ENCODE measurements at places on chromosomes 4 and X.

- no peak for DNase-seq
Measured at GRCh38 chr4:5635826-5636195, 72.5 kb downstream of the EVC2 start.

DNA sequence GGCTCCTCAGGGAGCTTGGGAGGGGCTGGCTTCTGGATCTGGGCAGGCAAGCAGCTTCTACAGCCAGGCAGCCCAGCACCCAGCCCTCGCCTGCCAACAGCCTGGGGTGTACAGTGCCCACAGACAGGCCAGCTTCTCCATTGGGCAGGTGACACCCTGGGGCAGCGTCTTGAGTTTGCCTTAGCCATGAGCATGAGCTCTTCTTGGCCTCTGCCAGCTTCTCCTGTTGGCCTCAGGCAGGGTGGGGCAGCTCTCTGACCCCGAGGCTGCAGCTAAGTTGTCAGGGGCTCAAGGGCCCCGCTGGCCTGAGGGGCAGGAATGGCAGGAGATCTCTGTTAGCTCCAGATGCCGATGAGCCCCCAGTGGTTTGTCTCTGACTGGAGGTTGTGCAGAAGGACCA lies 7.8 kb upstream of the CNGA2 start:
- DNase-seq = no peak

GRCh38 chr4:170805352-170805751 lies 715.6 kb upstream of the AADAT start:
- no peak for DNase-seq

GRCh38 chrX:46459603-46460002 lies 85.6 kb downstream of the ZNF674 start:
- no peak for DNase-seq

- no peak for DNase-seq
Measured at GRCh38 chr4:170089668-170090351, at the start of gene AADAT. Gene AADAT, minus strand, starts transcription at chr4:170089956. Its CDS starts 266 bp downstream, at chr4:170089690.

DNA sequence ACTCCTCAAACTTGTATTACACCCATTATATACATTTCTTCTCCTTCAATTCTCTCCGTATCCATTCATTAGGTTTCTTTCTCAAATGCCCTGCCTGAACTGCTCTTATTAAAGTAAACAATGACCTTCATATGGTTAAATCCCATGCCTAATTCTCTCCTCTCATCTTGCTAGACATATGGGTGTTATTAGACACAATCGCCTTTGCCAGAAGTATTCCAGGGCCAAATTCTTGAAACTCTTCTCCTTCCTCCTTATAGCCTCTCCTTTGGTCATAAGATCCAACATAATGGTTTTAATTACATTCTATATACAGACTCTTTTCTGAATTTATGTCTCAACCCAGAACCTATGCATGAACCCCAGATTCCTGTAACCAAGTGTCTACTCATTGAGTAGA lies 4.8 kb downstream of the ANXA10 start:
- DNase-seq = no peak

- no peak for DNase-seq
Measured at GRCh38 chr4:83113429-83113786, 1.1 kb downstream of the PLAC8 start.

GRCh38 chr4:183434666-183435190 lies 9.7 kb upstream of the CDKN2AIP start:
- DNase-seq = no peak

- DNase-seq = no peak
Measured at GRCh38 chrX:88586317-88586716, 160.7 kb upstream of the CPXCR1 start.

DNA sequence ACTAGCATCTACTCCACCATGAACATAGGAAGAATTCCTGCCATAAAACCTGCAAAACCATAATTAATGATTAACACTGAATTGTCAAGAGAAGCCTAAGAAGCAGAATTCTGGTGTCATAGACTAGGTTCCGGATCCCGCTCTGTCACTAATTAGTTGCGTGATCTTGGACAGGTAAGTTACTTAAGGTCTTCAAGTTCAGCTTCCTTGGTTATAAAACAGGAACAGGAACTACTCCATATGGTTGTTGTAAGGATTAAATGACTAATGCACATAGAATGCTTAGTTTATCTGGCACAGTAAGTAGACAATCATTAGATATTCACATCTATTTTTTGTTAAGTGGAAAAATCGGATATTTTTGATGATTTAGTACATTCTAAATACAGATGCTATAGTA lies 14.3 kb downstream of the G3BP2 start:
- DNase-seq = no peak

- no peak for DNase-seq
Measured at GRCh38 chr4:138639018-138639741, 376.4 kb upstream of the NOCT start.

DNA sequence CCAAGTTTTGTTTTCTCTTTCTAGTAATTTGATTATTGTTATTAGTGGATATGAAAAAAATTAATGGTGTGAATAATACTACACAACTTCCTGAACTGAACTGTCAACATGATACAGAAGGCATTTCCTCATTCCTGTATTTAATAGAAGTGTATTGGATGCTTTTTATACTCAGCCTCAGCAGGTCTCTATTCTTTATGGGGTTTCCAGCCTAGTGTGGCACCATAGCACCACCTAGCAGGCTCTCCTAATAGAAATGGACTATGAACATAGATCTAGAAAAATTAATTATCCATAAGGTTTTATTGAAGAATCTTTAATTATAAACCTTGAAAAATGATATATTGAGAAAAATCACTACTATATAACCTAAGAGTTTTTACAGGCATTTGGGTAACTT lies 52.4 kb downstream of the GLRB start:
- no peak for DNase-seq

DNA sequence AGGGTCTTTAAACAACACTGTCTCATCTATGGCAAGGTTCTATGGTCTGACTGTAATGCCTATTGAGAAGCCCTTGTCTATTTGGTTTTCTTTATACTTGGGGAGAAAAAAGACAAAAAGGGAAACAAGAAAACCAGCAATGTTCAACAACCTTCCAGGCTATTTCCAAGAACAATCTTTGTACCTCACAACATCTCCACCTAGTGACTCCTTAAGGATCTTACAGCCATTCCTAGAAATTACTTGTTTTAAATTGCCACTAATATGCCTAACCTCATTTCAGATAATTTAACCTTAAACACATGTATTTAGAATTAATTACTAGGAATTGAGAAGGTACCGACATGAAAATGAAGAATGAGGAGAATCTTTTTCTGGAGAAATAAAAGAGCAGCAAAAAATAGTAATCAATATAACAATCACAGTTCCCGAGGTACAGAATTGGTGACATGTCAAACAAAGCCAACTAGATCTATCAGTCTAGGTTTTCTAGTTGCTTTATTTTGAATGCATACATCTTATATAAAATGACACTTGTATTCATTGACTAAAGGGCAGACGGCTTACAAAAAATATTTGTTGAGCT lies 1.6 kb upstream of the RBM46 start:
- DNase-seq = no peak

DNA sequence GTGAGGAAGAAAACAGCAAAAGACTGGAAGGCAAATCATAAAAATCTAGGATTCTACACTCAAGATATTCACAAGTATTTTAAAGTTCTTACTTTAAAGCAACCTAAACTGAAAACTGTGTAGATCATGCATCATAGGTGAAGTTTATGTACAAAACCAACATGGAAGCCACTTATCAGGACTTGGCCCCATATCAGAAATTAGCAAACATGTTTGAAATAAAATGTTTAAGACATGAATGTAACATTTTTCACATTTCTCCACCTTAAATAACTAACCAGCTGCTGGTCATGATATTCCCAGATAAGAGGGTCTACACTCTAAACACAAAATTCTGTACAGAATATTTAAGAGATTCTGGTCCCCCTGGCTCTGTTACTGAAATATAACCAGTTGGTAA lies 38.5 kb downstream of the APBB2 start:
- DNase-seq = no peak

DNA sequence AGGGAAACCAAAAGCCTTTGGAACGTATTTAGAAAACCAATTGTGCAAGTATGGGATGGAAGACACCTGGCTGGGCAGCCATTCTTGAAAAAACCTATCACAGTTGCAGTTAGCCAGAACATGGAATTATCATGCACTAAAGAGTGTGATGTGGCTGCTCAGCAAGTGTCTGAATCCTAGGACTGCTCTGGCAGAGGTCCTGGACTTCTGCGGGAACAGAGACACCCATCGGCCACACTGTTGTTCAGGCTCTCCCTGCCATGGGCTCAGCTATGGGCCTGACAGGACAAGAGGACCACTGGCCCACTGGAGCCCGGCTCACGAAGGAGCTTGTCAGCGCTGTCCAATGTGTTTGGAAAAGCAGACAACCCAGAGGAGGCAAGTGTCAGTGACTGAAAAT lies 115.7 kb upstream of the GPC4 start:
- DNase-seq = no peak

DNA sequence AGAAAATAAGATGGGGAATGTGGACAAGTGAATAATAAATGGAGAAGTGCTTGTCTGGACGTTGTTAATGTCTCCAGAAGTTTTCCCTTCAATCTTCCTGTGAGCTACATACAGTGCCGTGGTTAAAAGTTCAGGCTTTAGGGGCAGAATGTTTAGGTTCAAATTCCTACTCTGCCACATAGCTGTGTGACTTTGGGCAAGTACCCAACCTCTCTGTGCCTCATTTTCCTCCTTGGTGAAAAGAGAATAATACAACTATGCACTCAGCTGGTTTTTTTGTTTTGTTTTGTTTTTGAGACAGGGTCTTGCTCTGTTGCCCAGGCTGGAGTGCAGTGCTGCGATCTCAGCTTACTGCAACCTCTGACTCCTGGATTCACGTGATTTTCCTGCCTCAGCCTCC lies 143.5 kb downstream of the CHIC2 start:
- DNase-seq = no peak

GRCh38 chr4:23952258-23952657 lies 62.4 kb upstream of the PPARGC1A start:
- DNase-seq = no peak

- DNase-seq = no peak
Measured at GRCh38 chrX:38548508-38548907, 12.8 kb upstream of the TSPAN7 start.

- DNase-seq = no peak
Measured at GRCh38 chr4:7598939-7599790, 164.4 kb upstream of the PSAPL1 start.

DNA sequence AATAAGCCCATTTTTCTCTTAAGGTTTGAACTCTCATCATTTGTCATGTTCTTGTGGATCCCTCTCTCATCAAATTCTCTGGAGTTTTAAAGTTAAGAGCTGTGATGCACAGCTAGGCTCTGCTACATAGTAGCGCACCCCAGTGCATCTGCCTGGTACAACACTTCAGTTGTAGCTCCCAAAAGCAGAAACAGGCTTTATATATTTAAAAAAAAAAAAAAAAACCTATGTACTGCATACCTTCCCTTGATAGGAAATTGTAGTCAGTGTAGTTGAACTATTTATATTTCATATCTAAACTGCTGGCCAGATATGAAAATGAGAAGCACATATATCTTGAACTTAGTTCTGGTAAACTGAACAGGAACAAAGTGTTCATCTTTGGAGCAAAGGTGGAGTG lies 131.4 kb downstream of the KLHL13 start:
- no peak for DNase-seq

DNA sequence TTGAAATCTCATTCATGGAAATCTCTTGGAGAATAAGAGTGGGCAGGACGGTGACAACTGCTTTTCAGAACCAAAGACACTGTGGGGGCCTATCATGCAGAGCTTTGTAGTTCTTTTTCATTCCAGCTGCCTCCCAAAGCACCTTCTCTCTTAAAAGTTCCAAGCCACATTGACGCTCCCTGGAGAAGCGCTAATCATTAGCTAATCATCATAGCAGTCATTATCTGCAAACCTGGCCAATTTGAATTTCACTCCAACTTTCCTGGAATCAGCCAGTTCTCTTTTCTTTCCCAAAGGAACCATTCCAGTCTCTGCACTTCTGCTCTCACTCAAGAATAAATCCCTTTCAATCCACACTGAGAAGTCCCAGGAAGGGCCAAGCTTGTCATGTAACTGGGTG lies 1144.1 kb upstream of the IGFBP7 start:
- DNase-seq = no peak

DNA sequence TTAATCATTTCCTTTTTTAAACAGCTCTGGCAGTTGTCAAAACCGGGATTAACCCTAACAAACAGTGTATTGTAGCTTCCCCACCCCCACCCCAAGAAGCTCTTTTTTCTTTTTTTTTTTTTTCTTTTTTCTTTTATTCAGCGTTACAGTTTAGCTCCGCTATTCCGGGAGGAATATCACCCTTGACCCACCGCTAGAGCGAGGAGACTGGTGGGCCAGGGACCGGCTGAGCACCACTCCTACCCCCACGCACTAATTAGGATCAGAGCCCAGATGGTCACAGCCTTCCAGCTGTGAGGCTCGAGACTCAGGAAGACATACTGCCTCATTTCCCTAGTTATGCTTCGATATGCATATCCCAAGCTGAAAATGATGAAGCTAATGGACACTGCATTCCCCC lies 2.0 kb downstream of the PARM1 start:
- DNase-seq = no peak

- DNase-seq = no peak
Measured at GRCh38 chr4:26931966-26932365, 71.3 kb downstream of the STIM2 start.
